ENCODE measurements at places on chromosomes 13 and 19.

- no peak for DNase-seq
These were observed 547 bp downstream of the ABCC4 start for GRCh38 chr13:95300625-95301182.

GRCh38 chr13:44303681-44304432, 69.8 kb upstream of the SERP2 start:
- no peak for DNase-seq

DNA sequence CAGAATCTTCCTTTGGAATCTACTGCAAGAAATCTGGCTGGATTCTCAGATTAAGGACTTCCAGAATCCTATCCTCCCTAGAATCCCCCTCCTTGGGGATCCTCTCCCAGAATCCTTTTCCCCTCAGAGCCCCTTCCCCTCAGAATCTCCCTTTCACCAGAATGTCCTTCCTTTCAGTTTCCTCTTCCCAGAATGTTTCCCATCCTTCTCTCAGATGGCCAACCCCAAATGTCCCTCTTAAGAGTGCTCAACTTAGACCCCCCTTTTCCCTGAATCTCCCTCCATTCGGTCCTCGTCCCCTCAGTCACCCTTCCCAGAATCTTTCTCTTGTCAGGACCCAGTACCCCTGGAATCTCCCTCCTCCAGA, 584 bp upstream of the RPS16 start:
- DNase-seq = no peak

DNA sequence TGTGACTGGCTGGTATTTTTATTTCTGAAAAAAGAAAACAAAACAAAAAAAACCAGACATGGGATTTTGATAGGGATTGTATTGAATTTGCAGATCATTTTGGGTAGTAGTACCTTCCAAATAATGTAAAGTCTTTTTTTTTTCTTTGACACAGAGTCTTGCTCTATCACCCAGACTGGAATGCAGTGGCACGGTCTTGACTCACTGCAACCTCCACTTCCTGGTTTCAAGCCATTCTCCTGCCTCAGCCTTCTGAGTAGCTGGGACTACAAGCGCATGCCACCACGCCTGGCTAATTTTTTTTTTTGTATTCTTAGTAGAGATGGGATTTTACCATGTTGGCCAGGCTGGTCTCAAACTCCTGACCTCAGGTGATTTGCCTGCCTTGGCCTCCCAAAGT, 4.2 kb downstream of the ZNF101 start:
- DNase-seq = no peak

- peak; percentile 61 for DNase-seq
These were observed 52.0 kb upstream of the ARGLU1 start for GRCh38 chr13:106619688-106620555.

Measured in inflammatory macrophage treated with lipopolysaccharide for 4 hours (primary cell).